ENCODE measurements at places on chromosomes 12 and 14. TPM values are rescaled to one million over a fixed set of nuclear protein-coding genes. Genes with fewer than 3 reads are reported as not detected.

FITM1 gene
- not detected for total RNA-seq

PDE6H gene
- 3.1 TPM for total RNA-seq

PRB2 gene
- not detected for total RNA-seq

RBM25 gene
- total RNA-seq = 10.5 TPM

CFAP251 gene
- 2.6 TPM for total RNA-seq

CARMIL3 gene
- not detected for total RNA-seq

ARHGDIB gene
- total RNA-seq = 75.2 TPM

CCDC38 gene
- not detected for total RNA-seq

All from cardiac atrium fibroblast (primary cell).